ENCODE measurements at places on chromosomes 1 and 21.

- no peak for DNase-seq
- H3K27ac ChIP-seq: no peak overlapping the region
- H3K36me3 ChIP-seq: peaks cover 4% of the 10 kb centered on the region
Observed at GRCh38 chr1:66464802-66465201, 69.2 kb upstream of the SGIP1 start.

GRCh38 chr1:222618880-222619596 is 1.1 kb downstream of the MIA3 start:
- peaks cover 15% of the 10 kb centered on the region for H3K36me3 ChIP-seq
- peaks cover 33% of the 10 kb centered on the region for H3K4me1 ChIP-seq
- peak overlapping the region; percentile 68 for H3K27ac ChIP-seq
- H3K4me3 ChIP-seq: peak overlapping the region; percentile 88
- H3K27me3 ChIP-seq: peaks cover 14% of the 10 kb centered on the region

DNA sequence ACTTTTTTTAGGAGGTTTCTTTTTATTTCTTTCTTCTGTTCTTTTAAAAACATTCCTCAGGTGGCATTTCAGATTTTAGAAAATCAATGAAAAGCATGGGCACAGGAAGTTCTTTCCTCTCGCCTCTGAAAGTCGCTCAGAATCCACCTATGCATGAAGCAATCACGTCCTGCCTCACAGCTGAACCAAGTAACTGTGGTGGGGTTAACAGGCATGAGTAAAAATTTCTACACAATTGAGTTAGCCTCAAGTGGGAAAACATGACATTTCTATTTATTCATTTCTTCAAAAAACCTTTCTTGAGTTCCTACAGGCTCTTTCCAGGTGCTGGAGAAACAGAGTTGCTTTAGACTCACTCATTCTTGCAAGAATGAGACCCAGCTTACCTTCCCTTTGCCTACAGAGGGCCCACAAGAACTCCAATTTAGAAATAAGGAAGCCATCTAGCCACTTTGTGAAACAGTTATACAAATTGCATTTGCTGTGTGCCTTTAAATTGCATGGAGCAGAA is 508.9 kb upstream of the PKN2 start:
- no peak overlapping the region for H3K4me3 ChIP-seq
- H3K36me3 ChIP-seq: no peaks in the 10 kb centered on the region
- no peak overlapping the region for H3K27ac ChIP-seq
- H3K27me3 ChIP-seq: peaks cover 2% of the 10 kb centered on the region

GRCh38 chr1:30376054-30376697 is 347.2 kb downstream of the MATN1 start:
- no peak overlapping the region for H3K27ac ChIP-seq
- H3K36me3 ChIP-seq: no peaks in the 10 kb centered on the region
- H3K27me3 ChIP-seq: peaks cover 14% of the 10 kb centered on the region
- H3K4me3 ChIP-seq: no peak overlapping the region
- H3K4me1 ChIP-seq: peaks cover 38% of the 10 kb centered on the region

DNA sequence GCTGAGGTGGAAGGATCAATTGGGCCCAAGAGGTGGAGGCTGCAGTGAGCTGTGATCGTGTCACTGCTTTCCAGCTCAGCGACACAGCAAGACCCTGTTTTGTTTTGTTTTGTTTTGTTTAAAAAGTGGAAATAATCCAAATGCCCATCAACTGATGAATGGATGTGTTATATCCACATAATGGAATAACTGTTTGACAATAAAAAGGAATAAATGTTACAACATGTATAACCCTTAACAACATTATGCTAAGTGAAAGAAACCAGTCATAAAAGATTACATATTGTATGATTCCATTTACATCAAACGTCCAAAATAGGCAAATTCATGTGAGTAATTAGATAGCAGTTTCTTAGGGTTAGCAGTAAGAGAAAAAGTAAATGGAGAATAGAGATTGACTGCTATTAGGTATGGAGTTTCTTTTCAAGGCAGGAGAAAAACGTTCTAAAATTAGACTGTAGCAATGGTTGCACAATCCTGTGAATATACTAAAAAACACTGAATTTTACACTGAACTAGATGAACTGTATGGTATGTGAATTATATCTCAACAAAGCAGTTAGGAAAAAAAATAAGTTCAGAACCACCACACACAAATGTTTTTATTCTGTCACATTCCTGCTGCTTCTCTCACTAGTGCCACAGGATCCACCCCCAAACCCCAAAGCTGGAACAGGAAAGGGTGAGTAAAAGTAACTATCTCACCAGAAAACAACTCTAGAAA is 15.7 kb downstream of the FOXJ3 start:
- no peak overlapping the region for H3K4me3 ChIP-seq
- peak overlapping the region; percentile 72 for H3K27ac ChIP-seq
- H3K36me3 ChIP-seq: no peaks in the 10 kb centered on the region
- no peaks in the 10 kb centered on the region for H3K27me3 ChIP-seq
- no peak for DNase-seq

GRCh38 chr1:36166938-36167905 is 11.3 kb downstream of the MAP7D1 start:
- peak overlapping the region; percentile 32 for H3K27ac ChIP-seq
- no peaks in the 10 kb centered on the region for H3K27me3 ChIP-seq
- H3K4me1 ChIP-seq: peaks cover 18% of the 10 kb centered on the region
- no peak overlapping the region for H3K4me3 ChIP-seq
- no peak for DNase-seq
- peaks cover 15% of the 10 kb centered on the region for H3K36me3 ChIP-seq

- peak; percentile 41 for DNase-seq
- no peak overlapping the region for H3K4me3 ChIP-seq
- H3K27me3 ChIP-seq: no peaks in the 10 kb centered on the region
- no peaks in the 10 kb centered on the region for H3K36me3 ChIP-seq
- H3K4me1 ChIP-seq: peaks cover 10% of the 10 kb centered on the region
Observed at GRCh38 chr1:90402893-90403849, 313.9 kb downstream of the BARHL2 start.

DNA sequence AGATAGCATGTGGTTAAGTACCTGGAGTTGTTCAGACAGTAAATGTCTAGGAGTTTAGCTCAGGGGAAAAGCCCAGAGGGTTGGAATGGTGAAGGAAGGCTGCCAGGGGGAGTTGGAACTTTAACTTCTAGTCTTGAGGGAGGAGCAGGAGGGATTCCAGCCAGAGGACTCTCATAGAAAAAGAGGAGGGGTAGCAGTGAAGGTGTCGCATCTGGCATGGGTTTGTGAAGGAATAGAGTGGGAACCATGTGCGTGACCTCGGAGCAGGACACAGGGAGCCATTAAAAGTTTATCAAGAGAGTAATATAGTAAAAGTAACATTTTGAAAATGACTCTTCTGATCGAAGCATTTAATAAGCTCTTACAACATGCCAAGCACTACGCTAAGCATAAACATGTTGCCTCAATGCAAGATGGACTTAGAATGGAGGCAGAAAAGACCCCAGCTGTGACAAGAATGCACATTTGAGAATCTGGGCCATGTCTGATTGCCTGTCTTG is 632.4 kb upstream of the CAMK1G start:
- H3K4me1 ChIP-seq: no peaks in the 10 kb centered on the region
- no peaks in the 10 kb centered on the region for H3K36me3 ChIP-seq
- DNase-seq: no peak
- no peak overlapping the region for H3K4me3 ChIP-seq
- no peaks in the 10 kb centered on the region for H3K27me3 ChIP-seq
- no peak overlapping the region for H3K27ac ChIP-seq

DNA sequence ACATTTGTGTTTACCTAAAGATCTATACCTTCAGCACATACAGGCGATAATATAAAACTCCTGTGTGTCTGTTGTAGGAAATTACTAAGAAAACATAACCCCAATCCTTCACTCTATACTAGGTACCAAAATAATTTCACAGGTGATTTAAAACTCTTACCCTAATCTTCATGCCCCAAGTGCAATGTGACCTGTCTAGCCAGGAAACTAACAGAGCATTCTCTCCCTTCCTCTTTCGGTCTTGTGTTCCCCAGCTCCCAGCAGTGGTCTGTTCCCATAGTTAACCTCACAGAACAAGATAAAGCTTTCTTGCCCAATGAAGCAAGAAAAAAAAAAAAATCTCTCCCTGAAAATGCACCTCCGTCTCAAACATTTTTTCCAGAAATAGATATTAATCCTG is 493.5 kb downstream of the DPYD start:
- no peak for DNase-seq
- H3K27me3 ChIP-seq: peaks cover 3% of the 10 kb centered on the region
- peaks cover 6% of the 10 kb centered on the region for H3K4me1 ChIP-seq
- no peaks in the 10 kb centered on the region for H3K36me3 ChIP-seq
- no peak overlapping the region for H3K4me3 ChIP-seq
- no peak overlapping the region for H3K27ac ChIP-seq

DNA sequence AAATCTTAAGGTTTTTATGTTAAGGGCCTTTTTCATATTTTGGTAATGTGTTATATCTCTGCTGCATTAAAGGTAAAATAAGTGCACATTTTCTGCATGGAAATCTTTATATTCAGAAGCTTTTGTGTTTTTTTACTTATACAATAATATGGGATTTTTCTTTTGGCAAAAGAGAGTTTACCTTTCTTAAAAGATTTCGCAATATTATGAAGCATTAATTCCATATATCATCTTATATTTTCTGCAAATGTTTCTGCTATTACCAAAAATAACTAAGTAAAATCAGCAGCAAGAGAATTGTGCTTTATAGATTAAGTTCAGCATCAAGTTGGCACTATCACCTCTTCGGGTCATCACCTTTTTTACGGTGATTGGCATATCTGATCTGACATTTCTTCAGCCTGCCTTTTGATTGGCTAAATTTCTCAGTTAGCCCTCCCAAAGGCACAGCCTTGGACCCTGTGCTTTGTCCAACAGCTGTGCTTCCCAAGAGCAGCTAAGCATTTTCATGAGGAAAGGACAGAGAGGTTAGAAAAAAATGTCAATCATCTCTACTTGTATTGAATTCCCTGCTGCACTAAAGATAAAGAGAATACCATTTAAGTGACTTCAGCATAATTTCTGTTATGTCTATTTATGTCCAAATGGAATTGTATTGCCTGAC is 767.1 kb upstream of the PRMT6 start:
- no peaks in the 10 kb centered on the region for H3K36me3 ChIP-seq
- no peak overlapping the region for H3K27ac ChIP-seq

GRCh38 chr1:29669912-29670311 is 433.6 kb downstream of the PTPRU start:
- H3K36me3 ChIP-seq: no peaks in the 10 kb centered on the region
- no peak overlapping the region for H3K4me3 ChIP-seq
- H3K27ac ChIP-seq: no peak overlapping the region
- DNase-seq: no peak
- peaks cover 43% of the 10 kb centered on the region for H3K27me3 ChIP-seq
- H3K4me1 ChIP-seq: no peaks in the 10 kb centered on the region

DNA sequence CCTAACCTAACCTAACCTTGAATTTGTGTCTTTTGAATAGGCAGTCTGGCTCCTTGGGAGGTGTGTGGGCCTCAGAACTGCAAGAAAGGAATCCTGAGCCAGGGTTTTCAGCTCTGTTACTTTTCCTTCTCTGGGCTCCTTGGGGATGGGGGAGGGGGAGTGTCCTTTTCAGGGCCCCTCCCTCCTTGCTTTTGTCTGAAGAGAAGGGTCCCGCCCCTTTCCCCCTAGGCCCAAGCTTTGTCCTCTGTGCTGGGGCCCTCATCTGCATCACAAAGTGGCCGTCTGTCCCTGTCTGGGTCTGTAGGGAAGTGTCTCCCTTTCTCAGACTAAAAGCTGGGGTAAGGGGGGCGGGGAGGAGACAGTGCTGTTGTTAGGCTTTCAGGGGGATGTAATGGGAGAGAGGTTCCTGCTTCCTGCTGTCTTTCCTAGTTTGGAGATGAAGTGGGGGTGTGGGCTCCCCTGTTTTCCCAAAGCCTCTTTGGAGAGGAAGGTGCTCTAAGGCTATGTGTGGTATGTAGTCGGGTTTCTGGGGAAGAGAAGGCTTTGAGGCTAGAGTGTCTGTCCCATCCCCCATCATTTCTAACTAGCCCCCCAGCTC is 3.1 kb downstream of the AGO1 start:
- H3K4me1 ChIP-seq: peaks cover 41% of the 10 kb centered on the region
- peak overlapping the region; percentile 91 for H3K27ac ChIP-seq
- no peak for DNase-seq
- H3K36me3 ChIP-seq: peaks cover 10% of the 10 kb centered on the region

DNA sequence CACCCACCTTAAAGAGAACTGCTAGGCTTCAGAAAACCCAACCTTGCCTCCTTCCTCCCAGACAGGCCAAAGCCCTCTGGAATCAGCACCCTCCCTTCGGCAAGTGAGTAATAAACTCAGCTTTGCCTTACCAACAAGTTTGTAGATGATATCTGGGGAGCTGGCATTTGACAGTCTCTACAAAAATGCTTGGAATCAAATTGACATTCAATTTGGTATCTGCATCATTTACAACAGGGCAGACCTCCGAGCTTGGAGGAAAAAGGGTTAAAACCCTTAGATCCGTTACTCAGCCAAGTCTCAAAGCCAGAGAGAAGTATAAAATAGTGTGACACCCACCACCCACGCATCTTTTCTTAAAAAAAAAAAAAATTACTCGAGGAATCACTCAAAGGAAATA is 149.3 kb upstream of the EDN2 start:
- H3K4me3 ChIP-seq: no peak overlapping the region
- peaks cover 6% of the 10 kb centered on the region for H3K27me3 ChIP-seq
- no peak overlapping the region for H3K27ac ChIP-seq
- H3K36me3 ChIP-seq: no peaks in the 10 kb centered on the region
- DNase-seq: no peak

- H3K4me1 ChIP-seq: no peaks in the 10 kb centered on the region
- H3K27ac ChIP-seq: peak within 1 kb of the TSS; percentile 67
- H3K27me3 ChIP-seq: no peaks in the 10 kb centered on the region
- DNase-seq: peak; percentile 77
Observed at GRCh38 chr1:1540090-1540817, at the start of gene TMEM240. Gene TMEM240 (minus strand): TSS chr1:1540624. CDS start chr1:1540346, 278 bp downstream.

GRCh38 chr1:24528744-24529143 is 26.1 kb downstream of the RCAN3 start:
- no peak overlapping the region for H3K4me3 ChIP-seq
- H3K27me3 ChIP-seq: no peaks in the 10 kb centered on the region
- H3K27ac ChIP-seq: no peak overlapping the region
- H3K36me3 ChIP-seq: peaks cover 4% of the 10 kb centered on the region
- H3K4me1 ChIP-seq: peaks cover 9% of the 10 kb centered on the region
- no peak for DNase-seq

DNA sequence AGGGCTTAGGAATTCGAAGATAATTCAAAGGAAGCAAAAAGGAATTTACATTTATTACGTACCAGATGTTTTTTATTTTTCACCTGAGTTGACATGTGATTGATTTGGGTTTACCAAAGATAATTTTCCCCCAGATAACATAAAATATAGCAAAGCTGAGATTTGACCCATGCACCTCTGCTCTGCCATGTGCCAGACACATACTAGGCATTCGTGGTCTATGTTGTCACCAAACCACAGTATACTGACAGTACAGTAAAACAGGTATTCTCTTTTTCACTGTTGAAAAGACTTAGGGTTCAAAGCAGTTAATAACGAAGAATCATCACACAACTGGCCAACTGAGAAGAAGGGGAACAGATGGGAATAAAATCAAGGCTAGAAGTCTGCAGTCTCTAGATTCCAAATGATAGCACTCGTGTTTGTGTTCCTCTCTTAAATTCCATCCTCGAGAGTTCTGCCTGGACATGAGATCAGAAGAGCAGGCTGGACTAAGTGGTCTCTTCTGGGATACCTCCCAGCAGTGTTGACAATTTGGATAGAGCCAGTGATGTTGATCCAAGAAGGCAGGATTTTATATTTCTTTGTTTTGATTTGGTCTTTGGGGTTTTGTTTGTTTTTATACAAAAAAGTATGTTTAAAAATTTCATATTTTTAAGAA is 85.3 kb upstream of the RAVER2 start:
- no peak overlapping the region for H3K4me3 ChIP-seq
- no peaks in the 10 kb centered on the region for H3K27me3 ChIP-seq
- H3K27ac ChIP-seq: peak overlapping the region; percentile 61
- H3K4me1 ChIP-seq: peaks cover 25% of the 10 kb centered on the region
- peaks cover 13% of the 10 kb centered on the region for H3K36me3 ChIP-seq

GRCh38 chr1:117339866-117340700 is 27.2 kb upstream of the MAN1A2 start:
- no peak for DNase-seq
- no peaks in the 10 kb centered on the region for H3K27me3 ChIP-seq
- no peak overlapping the region for H3K4me3 ChIP-seq
- peaks cover 18% of the 10 kb centered on the region for H3K4me1 ChIP-seq
- peak overlapping the region; percentile 49 for H3K27ac ChIP-seq

Measured in mesothelial cell of epicardium (in vitro differentiated cells).